Thymus (tissue), 14 donors: ENCODE measurements at places on chromosomes 13 and 19. TPM values are rescaled to one million over a fixed set of nuclear protein-coding genes. Genes with fewer than 3 reads are reported as not detected.

TLE2 gene
- total RNA-seq: 2.0 TPM

UNC13A gene
- 0.19 TPM for total RNA-seq

ZNF285 gene
- total RNA-seq: 4.9 TPM

BORA gene
- total RNA-seq: 14.9 TPM

FGF21 gene
- not detected for total RNA-seq

CA11 gene
- total RNA-seq: 9.8 TPM

LRRC63 gene
- 1.2 TPM for total RNA-seq

PGLYRP1 gene
- 4.3 TPM for total RNA-seq

CNFN gene
- 0.85 TPM for total RNA-seq

TINCR gene
- total RNA-seq: 0.19 TPM

ZSWIM9 gene
- total RNA-seq: 0.61 TPM

CYSLTR2 gene
- total RNA-seq: 1.9 TPM

ARHGEF18 gene
- 35.0 TPM for total RNA-seq

PLIN5 gene
- 1.2 TPM for total RNA-seq

GRCh38 chr19:48170817-48171347 is 402 bp downstream of the ZSWIM9 start:
- DNase-seq: peak; percentile 43

DNA sequence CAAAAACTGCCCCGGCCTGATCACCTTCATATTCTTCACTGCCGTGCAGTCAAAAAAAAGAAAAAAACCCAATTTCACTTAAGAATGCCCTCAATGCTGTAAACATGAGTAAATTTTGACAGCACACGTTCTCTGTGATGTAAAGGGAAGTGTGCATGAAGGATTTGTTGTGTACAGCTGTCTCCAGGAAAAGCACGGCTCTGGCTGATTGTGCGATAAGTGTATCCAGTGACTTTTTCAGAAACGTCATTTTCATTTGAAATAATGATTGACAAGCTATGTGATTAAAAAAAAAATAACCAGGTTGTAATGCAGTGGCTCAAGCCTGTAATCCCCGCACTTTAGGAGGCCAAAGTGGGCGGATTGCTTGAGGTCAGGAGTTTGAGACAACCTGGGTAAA is 39.6 kb downstream of the ANKRD10 start:
- no peak for DNase-seq

GRCh38 chr13:39273953-39274738 is 235.9 kb downstream of the NHLRC3 start:
- DNase-seq: no peak

GRCh38 chr13:113890774-113891480 is 27.1 kb upstream of the GAS6 start:
- DNase-seq: no peak

- DNase-seq: no peak
These were observed 10.9 kb downstream of the APOC1 start for GRCh38 chr19:44925114-44925891.

DNA sequence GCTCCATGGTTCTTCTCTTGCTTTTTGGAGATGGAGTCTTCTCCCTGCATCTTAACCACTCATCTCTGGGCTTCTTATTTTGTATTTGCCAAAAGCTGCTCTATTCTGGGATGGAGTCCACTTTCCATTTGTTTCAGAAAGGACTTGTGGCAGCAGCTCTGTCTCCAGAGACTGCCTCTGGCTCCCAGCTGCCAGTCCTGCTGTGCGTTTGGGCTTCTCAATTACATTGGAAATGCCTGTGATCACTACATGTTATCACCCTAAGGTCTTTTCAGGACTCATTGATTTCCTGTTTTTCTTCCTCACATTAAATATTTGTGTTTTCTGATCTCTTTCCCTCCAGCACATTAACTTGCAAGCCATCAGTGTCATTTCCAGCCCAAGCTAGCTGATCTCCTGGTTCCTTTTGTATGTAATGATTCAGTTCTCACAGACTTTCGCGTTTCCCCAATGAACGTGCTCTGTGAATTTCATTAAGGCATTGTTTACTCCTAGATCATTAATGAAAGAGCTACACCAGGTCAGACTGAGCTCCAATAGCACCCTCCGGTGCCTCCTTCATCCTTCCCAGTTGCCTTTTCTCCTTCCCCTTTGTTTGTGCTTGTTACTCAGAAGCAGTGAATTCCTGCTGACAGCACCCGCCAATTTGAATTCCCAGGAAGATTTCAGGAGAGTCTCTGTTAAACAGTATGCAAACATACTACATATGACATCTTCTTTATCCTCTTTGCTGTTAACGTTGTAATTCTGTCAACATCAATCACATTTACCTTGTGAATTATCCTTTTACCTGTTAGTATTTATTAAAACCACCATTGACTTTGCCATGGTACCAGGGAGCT is 3.0 kb downstream of the CBY2 start:
- no peak for DNase-seq

DNA sequence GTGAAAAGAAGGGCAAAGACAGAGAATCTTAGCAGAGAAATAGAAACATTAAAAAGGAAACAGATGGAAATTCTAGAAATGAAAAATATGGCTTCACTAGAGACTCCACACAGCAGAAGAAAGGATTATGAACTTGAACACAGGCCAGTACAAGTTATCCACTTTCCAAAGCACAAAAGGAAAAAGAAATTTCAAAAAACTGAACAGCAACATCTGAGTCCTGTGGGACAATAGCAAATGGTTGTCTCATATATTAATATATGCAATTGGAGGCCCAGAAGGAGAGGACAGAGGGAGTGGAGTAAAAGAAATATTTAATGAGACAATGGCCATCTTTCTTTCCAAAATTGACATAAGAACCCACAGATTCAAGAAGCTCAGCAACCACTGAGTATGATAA is 141.7 kb upstream of the GJB6 start:
- no peak for DNase-seq

GRCh38 chr13:99626461-99627082 is 125.3 kb downstream of the TM9SF2 start:
- DNase-seq: no peak

GRCh38 chr19:35666251-35666913 is at the start of gene UPK1A:
UPK1A (plus strand) TSS chr19:35666517; CDS start chr19:35666813, 296 bp downstream.
- DNase-seq: no peak

DNA sequence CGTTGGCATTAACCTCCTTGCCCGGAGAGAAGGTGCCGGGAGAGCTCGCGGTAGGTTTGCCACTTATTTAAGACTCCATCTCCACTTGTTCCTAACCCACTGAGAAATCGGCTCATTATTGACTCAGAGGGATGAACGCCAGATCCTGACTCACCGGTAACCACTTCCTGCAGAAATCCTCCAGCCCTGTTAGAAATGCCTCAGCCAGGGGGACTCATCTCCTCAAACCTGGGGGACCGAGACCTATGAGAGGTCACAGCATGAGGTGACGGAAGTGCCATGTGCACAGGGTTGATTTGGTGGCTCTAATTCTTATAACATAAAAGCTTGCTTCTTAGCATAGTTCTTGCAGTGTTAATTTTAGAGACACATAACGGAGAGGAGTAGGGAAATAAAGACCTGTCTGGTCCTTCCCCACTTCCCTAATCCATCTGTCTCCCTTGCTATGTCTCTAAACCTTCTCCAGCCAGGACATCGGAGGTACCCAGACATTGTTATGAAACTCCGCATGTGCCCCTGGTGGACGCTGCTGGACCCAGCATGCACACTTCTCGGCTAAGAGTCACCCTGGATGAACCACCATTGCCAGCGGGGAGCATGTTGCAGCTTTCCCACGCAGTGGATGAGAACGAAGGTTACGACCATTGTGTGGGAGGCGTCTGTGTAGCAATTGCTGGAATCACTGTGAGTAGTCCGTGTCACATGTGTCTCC is 158.9 kb downstream of the EFNB2 start:
- DNase-seq: no peak

- DNase-seq: peak; percentile 22
These were observed 1.3 kb downstream of the SLC25A42 start for GRCh38 chr19:19064811-19065745.

GRCh38 chr13:20230913-20231838 is 943 bp downstream of the GJB6 start:
- DNase-seq: no peak

- no peak for DNase-seq
These were observed 14.4 kb downstream of the EPS15L1 start for GRCh38 chr19:16457195-16457953.

DNA sequence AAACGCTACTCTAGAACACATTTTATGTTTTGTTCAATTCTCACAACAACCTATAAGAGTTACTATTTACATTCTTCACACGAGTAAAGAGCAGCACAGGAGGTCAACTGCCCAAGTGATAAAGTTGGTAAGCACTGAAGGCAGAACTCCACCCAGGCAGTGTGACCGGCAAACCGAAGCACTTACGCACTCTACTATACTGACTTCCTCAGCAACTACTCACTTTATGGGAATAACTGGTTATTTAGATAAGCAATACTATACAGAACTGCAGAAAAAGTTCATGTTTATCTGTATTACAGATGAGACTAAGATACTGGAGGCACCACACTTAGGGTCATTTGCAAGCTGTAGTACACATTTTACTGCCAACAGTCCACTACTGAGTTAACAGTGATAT is 28.8 kb downstream of the FOXO1 start:
- no peak for DNase-seq

DNA sequence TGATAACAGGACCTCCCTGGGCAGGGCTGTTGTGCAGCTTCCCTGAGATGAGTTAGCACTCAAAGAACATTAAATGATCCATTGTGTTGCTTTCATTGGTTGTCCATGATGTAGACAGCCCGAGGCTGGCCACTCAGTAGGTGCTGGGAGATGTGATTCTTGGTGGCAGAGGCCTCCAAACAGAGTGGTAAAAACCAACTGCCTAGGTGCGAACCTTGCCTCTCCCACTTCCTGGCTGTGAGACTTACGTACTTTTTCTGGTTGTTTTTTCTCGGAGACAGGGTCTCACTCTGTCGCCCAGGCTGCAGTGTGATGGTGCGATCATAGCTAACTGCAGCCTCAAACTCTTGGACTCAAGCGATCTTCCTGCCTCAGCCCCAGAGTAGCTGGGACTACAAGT is 6.2 kb downstream of the SARS2 start:
- no peak for DNase-seq
